Mucosa of gallbladder (tissue), 1 donor: ENCODE measurements at places on chromosomes 7 and 10.
A peak's percentile ranks its signal among the peaks of the same experiment; 100 is the strongest.

GRCh38 chr7:125355899-125356298 is 426.3 kb upstream of the POT1 start:
- no peak for DNase-seq

GRCh38 chr10:129332476-129332875 is 134.6 kb upstream of the MGMT start:
- DNase-seq = no peak

- no peak for DNase-seq
These were observed 54.0 kb downstream of the RAPGEF5 start for GRCh38 chr7:22302951-22303423.

- no peak for DNase-seq
These were observed 80.5 kb downstream of the FAM13C start for GRCh38 chr10:59281861-59282260.

GRCh38 chr7:114944745-114945625 is 23.1 kb downstream of the MDFIC start:
- peak; percentile 34 for DNase-seq
